WERI-Rb-1 (cell line): ENCODE measurements at places on chromosomes 2 and 18.

DNA sequence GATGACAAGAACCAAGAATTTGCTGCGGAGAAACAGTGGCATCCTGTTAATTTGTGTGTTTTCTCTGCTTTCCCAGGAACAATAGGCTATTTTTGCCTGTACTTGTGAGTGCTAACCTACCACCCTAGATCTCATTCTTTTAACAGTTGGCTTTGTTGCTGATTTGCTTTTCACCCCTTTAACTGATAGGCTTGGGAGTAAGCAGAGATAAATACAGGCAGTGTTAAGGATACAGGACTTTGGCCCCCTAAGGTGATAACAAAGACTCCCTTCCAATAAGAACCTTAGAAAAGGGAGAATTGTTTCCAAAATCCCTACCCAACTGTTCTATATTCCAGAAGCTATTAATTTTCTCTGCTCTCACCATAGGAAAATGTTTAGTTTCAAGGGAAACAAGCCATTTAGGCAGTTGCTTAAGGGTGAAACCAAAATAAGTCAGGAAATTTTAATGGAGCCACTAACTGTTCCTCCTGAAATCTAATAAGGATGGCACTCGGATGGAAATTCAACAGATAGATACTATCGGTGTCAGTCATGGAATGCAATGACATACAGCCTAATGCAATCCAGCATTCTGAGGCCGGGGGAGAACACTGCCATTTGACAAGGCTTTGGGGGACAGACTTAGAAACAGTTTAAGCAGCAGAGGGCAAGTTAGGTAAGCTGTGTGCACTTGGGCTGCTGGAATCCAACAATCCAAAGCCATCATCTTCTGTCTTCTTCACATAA is 238.8 kb downstream of the RNF152 start:
- no peak for DNase-seq

DNA sequence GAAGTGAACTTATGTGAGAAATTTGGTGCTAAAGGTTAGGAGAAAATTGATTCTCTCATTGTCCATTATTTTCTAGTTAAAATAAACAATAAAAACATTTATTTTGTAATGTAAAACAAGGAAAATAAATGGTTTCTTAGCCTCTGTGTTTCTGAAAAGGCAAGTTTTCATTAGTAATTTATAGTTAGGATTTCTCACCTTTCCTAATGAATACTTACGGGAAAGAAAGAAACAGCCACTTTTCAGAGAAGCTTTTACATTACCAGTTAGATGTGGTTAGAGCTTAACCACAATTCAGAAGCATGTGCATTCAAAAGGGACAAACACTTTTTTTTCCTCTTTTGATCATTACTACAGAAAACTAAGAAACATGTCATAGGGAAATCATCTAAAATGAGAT is 18.8 kb downstream of the NEMP2 start:
- no peak for DNase-seq

DNA sequence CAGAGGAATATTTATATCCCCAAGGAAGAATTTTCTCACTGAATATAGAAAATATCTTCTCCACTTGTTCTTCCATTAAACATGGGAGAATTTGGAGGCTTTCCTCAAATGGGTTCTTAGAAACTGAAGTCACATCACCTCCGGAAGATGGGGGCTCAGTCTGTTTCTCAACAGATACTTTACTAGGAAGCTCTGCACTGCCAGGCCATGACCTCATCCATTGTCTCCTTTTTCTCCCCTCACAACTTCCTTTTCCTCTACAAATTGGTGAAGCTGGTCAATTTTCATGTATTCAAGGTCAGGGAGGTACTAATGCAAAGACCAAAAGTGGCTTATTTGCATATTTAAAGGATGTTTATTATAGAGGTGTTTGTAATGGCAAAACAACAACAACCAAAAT is 173.1 kb downstream of the RNF152 start:
- no peak for DNase-seq

GRCh38 chr2:241762933-241763369 is 13.7 kb upstream of the GAL3ST2 start:
- no peak for DNase-seq

DNA sequence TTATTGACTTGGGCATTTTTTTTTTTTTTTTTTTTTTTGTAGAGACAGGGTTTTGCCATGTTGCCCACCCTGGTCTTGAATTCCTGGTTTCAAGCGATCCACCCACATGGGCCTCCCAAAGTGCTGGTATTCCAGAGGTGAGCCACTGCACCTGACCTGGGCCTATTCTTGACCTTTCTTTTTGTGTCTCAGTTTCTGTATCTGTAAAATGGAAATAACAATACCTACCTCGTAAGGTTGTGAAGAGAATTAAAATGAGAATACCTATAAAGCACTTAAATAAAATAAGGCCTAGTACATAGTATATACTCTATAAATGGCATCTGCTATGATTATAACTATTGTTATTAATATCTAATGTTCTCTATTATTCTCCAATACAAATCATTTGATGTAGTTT is 15.7 kb downstream of the MAP4K3 start:
- no peak for DNase-seq

DNA sequence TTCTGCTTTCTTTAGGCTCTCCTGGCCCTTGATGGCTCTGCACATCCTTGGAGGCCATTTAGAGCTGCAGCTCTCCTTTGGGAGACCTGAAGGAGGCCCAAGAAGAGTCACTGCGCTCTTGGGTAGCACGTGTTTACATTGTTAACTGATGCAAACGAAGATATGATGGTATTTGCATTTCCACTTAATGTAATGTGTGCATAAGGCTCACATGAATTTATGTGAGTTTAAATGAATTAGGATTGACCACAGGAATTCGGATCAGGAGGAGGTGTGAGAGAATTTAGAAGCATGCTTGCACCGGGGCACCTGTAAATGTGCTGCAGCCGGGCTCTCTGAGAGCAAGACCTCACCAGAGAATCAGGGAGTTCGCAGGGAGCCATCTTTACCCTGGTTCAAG is 7.5 kb downstream of the SH3RF3 start:
- no peak for DNase-seq

DNA sequence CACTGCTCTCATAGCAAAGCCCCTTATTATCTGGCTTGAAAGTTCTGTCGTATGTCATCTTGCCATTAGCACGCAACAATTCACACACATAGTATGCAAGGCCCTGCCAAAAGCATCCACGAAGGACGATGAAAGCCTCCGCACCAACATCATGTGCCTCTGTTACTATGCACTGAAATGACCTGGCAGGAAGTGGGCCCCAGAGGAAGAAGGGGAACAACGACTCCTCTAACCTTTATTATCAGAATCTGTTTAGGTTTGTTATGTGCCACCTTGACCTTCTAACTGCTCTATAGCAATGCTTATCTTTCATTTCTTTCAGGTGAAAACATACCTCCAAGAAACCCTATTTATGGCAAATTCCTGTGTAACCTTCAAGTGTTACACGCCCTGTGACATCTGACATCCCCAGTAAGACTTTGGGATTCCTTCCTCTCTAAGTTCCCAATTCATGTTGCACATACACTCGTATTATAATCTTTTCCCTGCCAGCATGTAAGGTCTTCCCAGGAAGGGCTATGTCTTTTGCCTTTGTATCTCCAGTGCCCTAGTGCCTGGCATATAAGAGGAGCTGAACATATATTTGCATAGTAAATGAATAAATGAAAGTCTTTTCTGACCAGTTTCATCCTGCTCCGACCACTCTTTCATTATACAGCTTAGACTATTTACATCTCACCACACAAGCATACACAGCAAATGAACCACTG is 7.0 kb upstream of the NDUFV2 start:
- DNase-seq: no peak

DNA sequence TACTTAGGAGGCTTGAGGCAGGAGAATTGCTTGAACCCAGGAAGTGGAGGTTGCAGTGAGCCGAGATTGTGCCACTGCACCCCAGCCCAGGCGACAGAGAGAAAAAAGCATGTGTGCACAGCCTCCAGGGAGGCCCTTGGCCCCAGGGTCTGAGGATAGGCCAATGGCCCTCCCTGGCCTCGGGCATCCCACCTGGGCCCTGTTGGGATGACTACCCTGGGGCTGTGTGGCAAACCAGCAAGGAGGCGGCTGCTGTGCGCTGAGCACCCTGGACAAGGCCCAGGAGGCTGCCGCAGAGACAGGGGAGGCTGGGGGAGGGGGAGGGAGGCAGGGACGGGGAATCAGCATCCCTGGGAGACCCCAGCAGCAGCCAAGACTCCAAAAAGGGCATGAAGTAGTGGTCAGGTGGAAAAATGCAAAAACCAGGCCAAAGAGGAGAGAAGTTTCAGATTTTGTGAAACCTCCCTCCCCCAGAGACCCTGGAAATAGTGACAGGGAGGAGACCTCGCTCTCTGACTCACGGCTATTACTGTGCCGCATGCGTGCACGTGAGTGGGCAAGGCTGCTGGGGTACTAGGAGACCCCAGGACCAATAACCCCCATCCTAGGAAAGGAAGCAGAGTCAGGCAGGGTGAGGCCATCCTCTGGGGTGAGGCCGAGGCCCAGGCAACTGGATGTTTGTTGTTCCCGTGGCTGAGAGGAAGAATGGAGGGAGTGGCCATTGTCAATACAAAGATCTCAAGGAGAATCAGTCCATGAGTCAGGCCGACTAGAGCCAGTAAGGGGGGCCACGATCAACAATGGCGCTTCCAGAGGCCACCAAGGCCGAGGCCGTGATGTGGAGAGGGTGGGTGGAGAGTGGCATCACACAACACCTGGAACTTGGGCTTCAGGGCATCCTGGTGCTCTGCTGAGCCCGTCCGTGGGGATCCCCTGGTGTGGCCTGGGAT is 16.0 kb upstream of the B3GNT7 start:
- DNase-seq: no peak

DNA sequence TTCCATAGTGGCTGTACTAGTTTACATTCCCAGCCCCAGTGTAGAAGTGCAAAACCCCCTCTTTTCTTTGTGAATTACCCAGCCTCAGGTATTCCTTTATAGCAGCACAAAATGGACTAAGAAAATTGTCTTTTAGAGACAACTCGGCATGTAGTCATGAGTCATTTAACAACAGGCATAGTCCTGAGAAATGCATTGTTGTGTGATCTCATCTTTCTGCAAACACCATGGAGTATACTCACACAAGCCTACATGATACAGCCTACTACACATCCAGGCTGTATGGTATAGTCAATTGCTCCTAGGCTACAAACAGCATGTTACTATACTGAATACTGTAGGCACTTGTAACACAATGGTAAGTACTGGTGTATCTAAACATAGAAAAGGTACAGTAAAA is 44.4 kb upstream of the MBP start:
- no peak for DNase-seq

GRCh38 chr2:44822174-44822573 is 119.3 kb upstream of the SIX3 start:
- DNase-seq: peak; percentile 81

GRCh38 chr2:121634354-121635307 is 14.6 kb downstream of the CLASP1 start:
- DNase-seq: no peak

DNA sequence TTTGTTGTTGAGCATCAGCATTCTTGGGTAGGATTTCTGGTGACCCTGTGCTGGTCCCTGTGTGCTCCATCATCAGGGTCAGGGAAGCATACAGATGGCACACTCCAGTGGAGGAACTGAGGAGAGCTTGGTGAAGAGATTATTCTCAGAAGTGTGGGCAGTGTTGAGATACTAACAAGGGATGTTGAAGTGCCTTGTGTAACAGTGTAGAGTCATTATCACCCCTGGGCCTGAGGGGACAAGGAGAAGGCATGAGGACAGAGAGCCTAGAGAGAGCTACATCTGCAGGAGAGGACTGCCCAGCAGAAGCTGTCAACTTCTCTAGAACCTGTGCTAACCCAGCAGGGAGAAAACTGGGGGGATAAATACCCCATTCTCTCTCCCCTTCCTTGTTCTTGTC is 189.0 kb downstream of the PLCL1 start:
- no peak for DNase-seq

DNA sequence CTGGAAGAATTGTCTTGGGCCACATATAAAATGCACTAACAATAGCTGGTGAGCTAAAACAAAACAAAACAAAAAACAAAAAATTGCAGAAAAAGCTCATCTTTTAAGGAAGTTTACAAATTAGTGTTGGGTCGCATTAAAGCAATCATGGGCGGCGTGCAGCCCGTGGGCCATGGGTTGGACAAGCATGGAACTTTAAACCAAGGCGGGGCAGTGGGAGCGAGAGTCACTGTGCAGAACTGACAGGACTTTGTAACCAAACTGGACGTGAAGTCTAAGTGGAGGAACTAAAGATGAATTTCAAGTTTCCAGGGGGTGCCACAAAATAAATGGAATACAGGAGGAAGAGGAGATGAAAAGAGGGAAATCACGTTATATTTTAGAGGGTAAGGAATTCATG is 80.7 kb downstream of the PSMG2 start:
- peak; percentile 57 for DNase-seq

- DNase-seq: no peak
These were observed 190.0 kb downstream of the NAPG start for GRCh38 chr18:10715791-10716190.

DNA sequence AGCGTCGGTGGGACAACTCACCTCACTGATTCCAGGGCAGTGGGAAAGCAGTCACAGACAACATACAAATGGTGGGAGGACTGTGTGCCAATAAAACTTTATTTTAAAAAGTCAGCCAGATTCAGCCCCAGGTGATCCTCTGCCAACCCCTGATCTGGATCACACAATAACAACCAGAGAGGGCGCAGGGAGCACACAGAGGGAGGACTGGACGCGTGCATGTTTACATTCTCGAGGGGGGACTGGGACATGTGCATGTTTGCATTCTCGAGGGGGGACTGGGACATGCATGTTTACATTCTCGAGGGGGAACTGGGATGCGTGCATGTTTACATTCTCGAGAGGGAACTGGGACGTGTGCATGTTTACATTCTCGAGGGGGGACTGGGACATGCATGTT is 209.5 kb downstream of the NDUFA10 start:
- DNase-seq: no peak

- DNase-seq: peak; percentile 24
These were observed 13.3 kb upstream of the CYP20A1 start for GRCh38 chr2:203225423-203226039.

GRCh38 chr2:64847930-64848329 is 141.3 kb upstream of the SLC1A4 start:
- DNase-seq: no peak

GRCh38 chr2:19982268-19982667 is 7.6 kb downstream of the WDR35 start:
- no peak for DNase-seq

DNA sequence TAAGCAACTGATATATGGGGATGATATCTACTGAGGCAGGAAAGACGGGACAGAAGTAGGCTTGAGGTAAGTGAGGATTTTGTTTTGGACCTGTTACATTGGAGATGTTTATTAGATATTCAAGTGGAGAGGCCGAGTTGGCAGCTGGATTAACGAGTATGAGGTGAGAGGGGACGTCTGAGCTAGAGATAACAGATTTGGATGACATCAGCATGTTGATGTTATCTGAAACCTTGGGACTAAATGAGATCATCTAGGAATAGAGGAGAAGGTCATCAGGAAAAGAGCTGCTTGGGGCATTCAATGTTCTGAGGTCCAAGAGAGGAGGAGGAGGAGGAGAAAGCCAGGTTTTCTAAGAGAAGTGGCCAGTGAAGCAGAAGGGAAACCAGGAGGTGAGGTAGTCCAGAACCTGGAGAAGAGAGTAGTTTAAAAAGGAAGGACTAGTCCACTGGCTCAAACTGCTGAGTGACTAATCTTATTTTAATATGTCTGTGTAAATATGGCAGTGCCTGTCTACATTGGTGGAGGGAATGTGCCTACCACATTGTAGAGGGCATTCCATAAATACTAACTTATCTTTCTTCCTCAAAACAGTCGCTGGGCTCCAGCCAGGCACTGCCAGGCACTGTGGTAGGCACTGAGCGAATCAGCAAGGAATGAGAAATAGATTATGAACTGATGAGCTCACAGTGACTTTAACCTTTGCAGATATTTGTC is 488.3 kb downstream of the DLGAP1 start:
- no peak for DNase-seq

GRCh38 chr2:54103454-54104314 is 11.7 kb upstream of the ACYP2 start:
- DNase-seq: no peak

GRCh38 chr2:19656011-19656410 is 245.8 kb downstream of the TTC32 start:
- DNase-seq: no peak
